NCI-H2081 treated with DMSO at 0.1 percent for 48 hours (cell line): ENCODE measurements at places on chromosomes 11 and 22.

DNA sequence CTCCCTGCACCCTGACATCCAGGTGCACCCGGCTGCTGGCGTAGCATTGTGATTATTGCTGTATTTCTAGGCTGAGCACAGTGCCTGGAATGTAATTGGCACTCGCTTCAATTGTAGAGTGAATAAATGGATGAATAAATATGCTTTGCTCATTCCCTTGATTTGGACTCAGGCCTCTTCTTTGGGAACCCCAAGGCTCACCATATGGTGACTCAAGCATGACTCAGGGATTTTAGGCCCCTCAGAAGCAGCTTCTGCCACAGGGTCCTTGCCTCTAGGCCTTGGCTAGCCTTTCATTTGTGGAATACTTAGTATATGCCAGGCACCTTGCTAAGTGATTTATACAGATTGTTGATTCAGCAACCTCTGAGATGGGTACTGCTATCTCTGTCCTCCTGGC is 78.9 kb downstream of the GRIK4 start:
- DNase-seq, result no peak

DNA sequence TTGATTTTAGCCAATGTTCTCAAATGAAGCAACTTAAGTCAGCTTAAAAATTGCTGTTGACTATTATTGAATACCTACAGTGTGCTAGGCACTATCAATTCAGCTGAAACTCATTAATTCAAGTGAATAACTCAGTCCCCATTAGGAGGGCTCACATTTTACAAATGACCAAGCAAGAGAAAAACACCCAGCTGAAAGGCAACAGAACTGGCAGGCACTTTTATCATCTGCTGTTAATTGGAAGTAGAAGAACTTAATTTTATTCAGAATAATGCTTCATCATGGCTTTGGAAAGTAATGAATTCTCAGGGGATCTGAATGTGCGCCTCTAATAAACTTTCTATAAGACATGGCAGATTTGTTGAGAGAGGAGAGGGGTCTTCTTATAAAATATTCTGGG is 1066.9 kb downstream of the DLG2 start:
- no peak for DNase-seq

DNA sequence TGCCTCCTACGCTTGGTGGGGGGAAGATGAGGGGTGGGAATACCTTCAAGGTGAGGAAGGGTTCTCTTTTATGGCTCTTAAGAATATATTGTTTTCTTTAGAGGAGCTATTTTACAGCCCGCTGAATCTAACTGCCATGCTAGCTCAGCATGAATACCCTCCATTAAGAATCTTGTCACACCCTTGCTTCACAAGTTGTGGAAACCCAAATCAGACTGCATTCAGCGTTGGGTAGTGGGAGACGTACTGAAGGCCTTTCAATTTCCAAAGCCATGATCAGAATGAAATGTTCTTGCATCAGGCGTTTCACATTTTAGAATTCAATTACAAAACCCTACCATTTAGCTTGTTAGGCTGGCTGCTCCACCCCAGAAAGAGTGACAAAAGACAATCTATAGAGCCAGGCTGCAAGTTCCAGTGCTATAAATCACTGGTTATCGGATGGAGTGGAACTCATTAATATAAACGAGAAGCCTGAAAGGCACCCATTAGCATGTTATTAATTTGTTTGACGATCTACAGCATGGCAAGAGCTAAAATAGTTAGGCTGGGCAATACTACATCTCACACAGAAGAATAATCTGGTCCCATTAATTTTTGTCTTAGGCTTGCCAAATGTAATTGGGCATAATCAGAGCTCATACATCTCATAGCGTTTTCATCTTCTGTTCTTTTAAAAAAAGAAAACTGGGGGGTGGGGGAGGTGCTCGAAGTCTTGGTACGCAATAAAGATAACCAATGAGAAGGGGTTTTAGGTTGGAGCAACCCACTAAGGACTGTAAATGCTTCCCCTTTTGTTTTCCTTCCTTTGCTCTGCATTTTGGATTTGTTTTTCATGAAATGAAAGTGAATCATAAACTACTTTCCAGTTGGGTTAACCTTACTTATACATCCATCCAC is 57.5 kb downstream of the ABTB2 start:
- no peak for DNase-seq

DNA sequence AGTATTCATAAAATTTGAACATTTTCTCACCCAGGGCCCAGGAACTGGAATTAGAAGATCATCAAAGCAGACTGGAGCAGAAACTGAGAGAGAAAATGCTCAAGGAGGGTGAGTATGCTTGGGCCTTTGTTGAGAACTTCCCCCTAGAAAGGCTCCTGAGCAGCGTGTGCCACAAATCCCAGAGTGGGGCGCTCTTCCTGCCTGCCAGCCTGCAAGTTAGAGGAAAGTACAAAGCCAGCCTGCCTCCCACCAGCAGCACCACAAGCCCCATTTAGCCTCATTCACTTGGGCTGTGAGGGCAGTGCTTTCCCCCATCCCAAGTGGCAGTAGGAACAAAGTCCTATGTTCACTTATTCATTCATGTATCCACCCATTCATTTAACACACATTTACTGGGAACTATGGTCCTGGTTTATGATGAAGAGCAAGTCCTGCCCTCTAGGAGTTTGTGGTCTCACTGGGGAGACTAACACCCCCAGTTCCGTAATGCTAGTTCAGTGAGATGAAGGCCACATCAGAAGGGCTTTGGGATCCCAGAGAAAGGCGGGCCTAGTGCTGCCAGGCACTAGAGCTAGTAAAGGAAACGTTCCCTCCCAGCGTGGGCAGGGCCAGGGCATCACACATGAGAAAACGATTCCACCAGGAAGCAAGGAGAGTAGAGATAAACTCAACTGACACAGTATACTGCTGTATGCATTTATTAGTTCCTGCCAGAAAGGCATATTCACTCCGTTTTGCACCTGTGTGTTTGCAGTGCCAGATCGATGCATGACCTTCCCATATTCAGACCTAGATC is 22.4 kb upstream of the PARVA start:
- no peak for DNase-seq

GRCh38 chr11:74449369-74449931 is 17.9 kb downstream of the KCNE3 start:
- DNase-seq, result peak; percentile 78

- DNase-seq, result no peak
These were observed 6.4 kb downstream of the NAT10 start for GRCh38 chr11:34111722-34112270.

GRCh38 chr11:115439385-115439784 is 64.8 kb downstream of the CADM1 start:
- DNase-seq, result no peak

GRCh38 chr11:111207213-111207612 is 38.3 kb upstream of the POU2AF2 start:
- no peak for DNase-seq

DNA sequence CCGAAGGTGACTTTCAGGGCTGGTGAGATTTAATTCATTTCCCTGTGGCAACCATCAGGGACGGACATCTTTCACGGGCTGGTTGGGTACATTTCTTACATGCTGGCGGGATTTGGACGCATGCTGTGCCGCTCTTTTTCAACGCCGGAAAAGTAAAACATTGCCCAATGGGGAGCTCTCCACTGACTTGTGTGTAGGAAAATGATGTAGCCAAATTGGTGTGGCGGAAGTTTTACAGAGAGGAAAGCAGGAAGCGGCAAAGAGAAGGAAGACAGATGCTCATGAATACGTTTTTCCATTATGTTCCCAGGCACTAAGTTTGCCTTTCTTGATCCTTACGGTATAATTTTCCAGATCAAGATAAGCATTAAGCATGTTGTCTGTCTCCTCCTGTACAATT is 375.8 kb downstream of the NTM start:
- no peak for DNase-seq

GRCh38 chr11:106787454-106787853 is 230.8 kb downstream of the GUCY1A2 start:
- no peak for DNase-seq

DNA sequence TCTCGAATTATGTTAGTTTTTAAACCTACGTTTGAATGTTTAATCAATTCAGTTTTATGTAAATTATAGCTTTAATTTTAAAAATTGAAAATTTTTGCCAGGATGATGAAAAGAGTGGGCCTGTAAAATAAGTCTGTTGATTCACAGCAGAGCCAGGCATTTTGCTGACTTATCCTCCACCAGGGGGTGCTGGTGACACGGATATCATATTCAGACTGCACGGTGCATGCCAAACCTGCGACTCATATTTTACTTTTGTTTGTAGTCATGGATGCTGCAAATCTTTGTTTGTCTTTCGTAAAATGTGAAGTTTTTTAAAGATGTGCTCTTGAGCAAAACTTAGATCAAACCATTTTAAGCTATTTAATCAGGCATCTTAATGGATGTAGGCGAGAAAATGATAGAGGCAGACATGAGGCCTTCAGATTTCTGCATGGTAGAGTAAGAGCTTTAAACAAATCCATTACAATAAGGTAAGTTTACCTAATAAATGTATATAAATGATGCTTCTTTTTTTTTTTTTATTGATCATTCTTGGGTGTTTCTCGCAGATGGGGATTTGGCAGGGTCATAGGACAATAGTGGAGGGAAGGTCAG is 3.6 kb upstream of the OR8B3 start:
- DNase-seq, result no peak

GRCh38 chr11:118980191-118980881 is 8.8 kb downstream of the FOXR1 start:
- no peak for DNase-seq

- no peak for DNase-seq
These were observed 22.0 kb downstream of the RHBDD3 start for GRCh38 chr22:29245626-29246385.

GRCh38 chr11:2742201-2742600 is 42.4 kb upstream of the KCNQ1OT1 start:
- no peak for DNase-seq

- DNase-seq, result no peak
These were observed 146.5 kb downstream of the ELP4 start for GRCh38 chr11:31656051-31656450.

- DNase-seq, result no peak
These were observed 621.1 kb downstream of the OPCML start for GRCh38 chr11:132911186-132911585.

GRCh38 chr11:3022300-3022967 is 30.3 kb upstream of the NAP1L4 start:
- no peak for DNase-seq

DNA sequence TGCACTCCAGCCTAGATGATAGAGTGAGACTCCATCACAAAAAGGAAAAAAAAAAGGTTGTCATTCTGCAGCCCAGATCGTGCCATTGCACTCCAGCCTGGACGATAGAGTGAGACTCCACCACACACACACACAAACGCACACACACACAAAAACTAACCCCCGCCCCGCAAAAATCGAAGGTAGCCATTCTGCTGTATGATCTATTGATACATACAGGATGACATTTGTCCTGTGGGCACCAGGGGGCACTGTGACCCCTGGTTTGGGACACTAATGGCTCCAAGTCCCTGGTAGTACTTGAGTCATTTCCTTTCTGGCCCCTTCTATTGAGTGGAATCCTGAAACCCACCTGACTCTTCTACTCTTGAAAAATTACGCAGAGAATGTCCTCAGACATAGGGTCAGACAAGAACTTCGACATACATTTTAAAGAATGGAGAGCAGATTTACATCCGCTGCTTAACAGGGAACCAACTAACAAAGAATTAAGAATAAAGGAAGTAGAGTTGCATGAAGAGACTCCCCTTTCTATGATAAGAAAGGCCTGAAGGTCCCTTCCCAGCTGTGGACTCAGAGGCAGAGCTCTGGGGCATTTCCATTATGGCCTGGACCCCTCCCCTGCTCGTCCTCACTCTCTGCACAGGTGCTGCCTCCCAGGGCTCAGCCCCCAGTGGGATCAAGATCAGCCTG is 35.0 kb upstream of the PRAME start:
- no peak for DNase-seq

- DNase-seq, result no peak
These were observed 375.9 kb downstream of the LUZP2 start for GRCh38 chr11:24872651-24873311.

- no peak for DNase-seq
These were observed 9.4 kb downstream of the CDC45 start for GRCh38 chr22:19488884-19489843.

DNA sequence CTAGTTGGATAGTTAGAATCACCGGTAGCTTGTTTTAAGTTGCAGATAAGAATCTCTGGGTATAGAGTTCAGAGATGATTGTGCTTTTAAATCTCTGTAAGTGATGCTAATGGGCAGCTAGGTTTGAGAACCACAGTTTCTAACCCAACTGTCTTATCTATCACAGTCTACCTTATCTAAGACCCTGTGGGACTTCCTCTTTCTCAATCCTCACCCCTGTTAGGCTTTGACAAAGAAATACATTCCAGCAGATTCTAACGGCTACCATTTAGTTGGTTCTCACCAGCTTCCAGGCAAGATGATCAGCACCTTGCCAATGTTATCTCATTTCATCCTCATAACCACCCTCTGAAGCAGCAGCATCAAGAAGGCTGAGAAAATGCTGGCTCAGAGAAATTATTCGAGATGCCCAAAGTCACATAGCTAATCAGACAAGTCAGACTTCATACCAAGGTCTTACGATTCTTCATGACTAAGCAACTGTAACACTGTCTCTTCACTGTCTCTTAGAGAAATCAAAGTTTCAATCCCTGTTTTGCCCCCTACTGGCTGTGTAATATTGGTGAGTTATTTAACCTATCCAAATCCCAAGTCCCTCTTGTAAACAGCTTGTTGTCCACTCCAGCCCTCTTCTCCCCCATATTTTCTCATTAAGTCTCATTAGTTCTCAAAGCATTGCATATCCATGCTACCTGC is 192.4 kb upstream of the API5 start:
- DNase-seq, result no peak

GRCh38 chr11:57480409-57481137 is 20.2 kb downstream of the RTN4RL2 start:
- DNase-seq, result no peak

GRCh38 chr22:25878933-25879332 is 136.9 kb downstream of the MYO18B start:
- DNase-seq, result no peak

GRCh38 chr22:34808618-34809017 is 257.3 kb upstream of the ISX start:
- no peak for DNase-seq

DNA sequence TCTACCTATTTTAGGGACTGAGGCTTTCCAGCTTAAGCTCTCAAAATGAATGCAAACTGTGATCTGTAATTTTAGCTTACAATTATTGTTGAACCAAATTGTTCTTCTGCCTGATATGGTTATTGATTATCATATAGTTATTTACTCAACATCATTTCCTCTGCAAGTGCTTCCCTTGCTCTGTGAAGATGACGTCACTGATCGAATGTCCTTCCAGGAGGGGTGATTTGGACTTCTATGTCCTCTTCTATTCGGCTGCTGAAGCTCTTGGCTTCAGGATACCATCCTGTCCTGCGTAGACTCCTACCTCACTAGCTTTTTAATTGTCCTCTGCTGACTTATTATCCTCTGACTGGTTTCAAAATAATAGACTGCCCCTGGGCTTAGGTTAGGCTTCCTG is 137.4 kb upstream of the LARGE1 start:
- no peak for DNase-seq
